Activated CD8-positive, alpha-beta memory T cell treated with anti-CD3 and anti-CD28 coated beads, Interleukin-2, amount 50 U/mL, for 48 hours (primary cell): ENCODE measurements at places on chromosomes 4 and X.
A peak's percentile ranks its signal among the peaks of the same experiment; 100 is the strongest.

- no peak for DNase-seq
Observed at GRCh38 chr4:36288731-36289426, 7.5 kb downstream of the DTHD1 start.

DNA sequence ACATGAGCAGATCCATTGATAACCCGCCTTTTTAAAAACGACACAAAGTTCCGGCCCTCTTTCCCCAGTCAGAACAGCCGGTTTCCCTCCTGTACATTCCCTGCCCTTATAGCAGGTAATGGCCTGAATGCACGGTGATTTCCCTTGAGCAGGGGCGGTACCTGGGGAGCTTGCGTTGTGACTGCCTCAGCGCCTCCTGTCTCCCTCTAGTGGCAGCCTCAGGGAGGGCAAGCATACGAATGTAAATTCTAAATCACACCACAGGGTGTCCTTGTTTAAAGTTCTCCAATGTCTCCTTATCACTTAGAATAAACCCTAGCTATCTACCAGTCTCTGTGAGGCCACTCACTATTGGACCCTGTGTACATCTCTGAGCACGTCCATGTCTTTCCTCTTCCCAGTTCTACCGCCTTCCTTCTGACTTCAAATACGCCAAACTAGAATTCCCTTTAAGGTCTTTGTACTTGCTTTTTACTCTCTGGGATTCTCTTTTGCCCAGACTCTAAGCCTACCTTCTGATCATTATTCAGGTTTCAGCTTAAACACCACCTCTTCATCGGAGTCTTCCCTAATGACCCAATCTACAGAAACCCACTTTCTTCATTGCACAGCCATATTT is 18.4 kb upstream of the LDB2 start:
- peak; percentile 86 for DNase-seq

- DNase-seq: peak; percentile 12
Observed at GRCh38 chr4:8832113-8832915, 39.3 kb downstream of the HMX1 start.

DNA sequence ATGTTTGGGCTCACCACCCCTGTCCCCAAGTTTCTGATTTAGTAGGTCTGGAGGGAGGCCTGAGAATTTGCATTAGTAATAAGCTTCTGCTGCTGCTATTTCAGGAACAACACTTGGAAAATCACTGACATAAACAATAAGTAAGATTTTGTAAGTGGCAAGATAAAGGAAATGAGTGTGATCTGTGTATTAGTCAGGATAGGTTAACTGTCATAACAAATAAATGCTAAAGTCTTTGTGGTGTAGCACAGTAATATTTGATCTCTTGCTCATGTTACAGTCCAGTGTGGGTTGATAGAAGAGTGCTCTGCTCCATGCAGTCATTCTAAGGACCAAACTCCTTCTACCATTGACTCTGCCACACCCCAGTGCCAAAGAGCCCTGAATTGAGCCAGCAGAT is 67.0 kb downstream of the NHS start:
- DNase-seq: no peak

DNA sequence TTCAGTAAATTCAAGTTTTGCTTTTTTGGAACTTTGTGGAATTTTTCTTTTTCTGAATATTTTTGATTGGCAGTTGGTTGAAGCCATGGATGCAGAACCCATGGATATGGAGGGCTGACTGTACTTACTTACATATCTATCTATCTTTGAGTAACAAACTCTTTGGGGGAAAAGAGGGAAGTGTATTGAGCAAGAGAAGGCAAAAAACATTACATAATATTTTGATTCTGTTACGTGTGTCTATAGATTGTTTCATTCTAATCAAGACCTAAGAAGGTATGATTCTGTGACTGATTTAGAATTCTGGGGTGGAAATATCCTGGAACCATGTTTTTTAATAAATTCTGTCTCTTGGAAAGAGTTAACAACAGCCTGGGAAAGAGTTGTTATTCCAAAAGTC is 31.5 kb downstream of the GRSF1 start:
- no peak for DNase-seq

- no peak for DNase-seq
Observed at GRCh38 chr4:112526061-112526460, 10.1 kb upstream of the NEUROG2 start.

DNA sequence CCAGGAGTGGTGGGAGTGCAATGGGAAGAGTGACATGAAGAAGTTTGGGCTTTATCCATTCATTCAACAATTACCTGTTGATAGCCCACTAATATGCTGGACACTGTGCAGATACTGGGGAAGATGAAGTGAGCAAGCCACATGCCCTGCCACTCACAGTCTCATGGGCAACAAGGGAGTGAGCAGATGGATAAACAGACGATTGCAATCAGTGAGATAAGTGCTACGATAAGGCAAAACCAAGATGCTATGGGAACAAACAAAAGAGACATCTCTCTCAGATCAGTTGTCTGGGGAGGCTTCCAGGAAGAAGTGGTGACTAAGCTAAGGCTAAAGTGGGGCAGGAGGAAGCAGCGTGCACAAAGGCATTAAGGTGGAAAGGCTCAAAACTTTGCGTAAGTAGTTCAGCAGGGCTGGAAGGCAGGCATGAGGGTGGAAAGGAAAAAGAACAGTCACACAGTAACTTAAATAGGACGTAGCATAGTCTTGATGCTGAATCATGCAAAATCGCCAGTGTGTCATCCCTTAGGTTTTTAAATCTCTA is 31.7 kb downstream of the GAB3 start:
- DNase-seq: no peak

GRCh38 chr4:40301603-40302002 is 33.5 kb upstream of the CHRNA9 start:
- DNase-seq: no peak

- no peak for DNase-seq
Observed at GRCh38 chrX:39897741-39898097, 200.0 kb downstream of the BCOR start.

DNA sequence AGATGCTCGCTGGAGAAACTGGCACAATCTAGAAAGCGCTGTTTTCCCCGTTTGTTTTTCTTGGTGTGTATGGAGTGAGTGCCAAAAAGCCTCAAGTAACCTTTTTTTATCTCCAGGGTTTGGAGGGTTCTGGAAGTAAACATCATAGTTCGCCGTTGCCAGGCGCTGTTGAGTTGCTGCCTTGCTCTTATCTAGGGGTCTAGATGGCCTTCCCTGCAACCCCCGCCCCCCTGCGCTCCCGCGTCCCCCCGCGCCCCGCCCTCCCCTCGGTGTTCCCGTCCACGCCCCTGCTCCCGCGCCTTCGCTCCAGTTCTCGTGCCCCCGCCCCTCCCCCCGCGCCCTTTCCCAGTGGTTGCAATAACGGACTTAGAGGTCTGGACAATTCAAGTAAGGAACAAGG is 555 bp upstream of the GCNA start:
- no peak for DNase-seq

DNA sequence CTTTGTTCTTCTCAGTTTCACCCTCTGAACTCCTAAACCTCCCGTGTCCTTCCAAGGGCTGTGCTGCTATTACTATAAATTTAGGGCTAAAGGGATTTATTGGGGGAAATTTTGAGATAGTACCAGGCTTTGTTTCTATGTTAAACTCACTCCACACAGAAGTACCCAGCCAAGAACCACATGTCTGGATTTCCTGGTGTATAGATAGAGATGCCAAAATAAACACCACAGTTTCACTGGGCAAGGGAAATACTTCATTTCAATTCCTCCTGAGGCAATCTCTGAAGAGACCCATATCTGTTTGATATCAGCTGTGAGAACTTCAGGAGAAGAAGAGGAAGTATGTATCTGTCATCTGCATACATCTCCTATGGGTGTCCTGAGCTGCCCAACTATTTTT is 21.7 kb upstream of the CLNK start:
- DNase-seq: no peak

GRCh38 chr4:52661966-52662690 is 3.0 kb upstream of the USP46 start:
- DNase-seq: no peak
